OCI-LY7 (cell line): ENCODE measurements at places on chromosomes 6 and 20.

GRCh38 chr6:104540743-104541142, 319.0 kb downstream of the HACE1 start:
- no peak for DNase-seq

GRCh38 chr6:134467620-134468019, 149.7 kb upstream of the SGK1 start:
- DNase-seq, result no peak

GRCh38 chr20:37270576-37271420, 9.2 kb upstream of the GHRH start:
- DNase-seq, result no peak

- DNase-seq, result no peak
Observed at GRCh38 chr6:137623293-137623692, 129.1 kb upstream of the OLIG3 start.

DNA sequence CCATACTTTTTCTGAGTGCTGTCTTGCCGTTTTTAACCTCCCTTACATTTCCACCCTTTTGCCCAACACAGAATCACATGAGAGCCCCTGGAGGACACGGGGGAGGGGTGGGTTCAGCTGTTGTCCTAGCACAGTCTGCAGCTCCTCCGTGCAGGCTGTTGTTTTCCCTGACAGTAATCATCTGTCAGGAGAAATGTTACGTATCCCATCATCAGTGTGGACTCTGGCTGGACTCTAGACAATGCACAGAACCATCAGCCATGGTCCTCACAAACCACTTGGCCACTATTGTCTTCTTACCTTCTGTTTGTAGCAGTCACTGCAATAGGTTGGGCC, 92.1 kb downstream of the RIN2 start:
- no peak for DNase-seq

GRCh38 chr6:13098006-13098405, 230.3 kb downstream of the TBC1D7 start:
- DNase-seq, result no peak

- no peak for DNase-seq
Observed at GRCh38 chr6:20827798-20828197, 293.5 kb downstream of the CDKAL1 start.

DNA sequence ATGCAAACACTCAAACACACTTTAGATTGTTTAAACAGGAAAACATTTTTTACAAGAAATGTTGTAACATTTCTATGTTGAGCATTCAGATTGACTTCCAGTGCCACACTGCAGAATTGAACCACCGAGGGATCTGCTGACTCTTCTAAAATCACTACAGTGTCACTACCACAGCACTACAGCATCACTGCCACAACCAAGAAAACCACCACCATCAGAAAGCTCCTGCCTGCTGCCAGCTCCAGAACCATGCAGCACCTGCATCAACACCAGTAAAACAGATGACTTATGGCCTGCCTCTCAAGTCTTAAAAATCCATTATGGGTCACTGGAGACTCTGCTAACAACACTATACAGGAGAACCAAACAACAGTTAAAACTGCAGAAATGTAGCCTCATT, 25.4 kb upstream of the BTN3A2 start:
- no peak for DNase-seq

DNA sequence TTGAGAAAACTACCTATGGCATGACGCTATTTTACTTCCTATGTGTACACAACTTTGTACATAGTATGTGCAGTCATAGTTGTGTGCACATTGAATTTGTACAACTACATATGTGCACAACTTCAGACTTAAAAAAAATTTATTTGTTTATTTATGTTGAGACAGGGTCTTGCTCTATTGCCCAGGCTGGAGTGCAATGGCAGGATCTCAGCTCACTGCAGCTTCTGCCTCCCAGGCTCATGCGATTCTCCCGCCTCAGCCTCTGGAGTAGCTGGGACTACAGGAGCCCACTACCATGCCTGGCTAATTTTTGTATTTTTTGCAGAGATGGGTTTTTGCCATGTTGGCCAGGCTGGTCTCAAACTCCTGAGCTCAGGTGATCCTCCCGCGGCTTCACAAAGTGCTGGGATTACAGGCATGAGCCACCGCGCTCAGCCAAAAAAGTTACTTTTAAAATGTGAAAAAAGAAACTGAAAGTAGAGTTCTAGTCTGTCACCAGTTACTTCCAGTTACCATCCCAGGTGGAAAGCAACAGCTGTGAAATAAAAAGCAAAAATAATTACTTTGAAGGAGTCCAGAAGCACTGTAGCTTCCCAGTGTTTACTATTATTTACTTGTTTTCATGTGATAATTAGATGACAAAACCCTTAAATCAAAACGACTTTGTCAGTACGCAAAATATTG, 1.7 kb upstream of the ZKSCAN8 start:
- no peak for DNase-seq

- no peak for DNase-seq
Observed at GRCh38 chr20:38628580-38629470, 27.2 kb downstream of the ARHGAP40 start.

- peak; percentile 10 for DNase-seq
Observed at GRCh38 chr6:152750694-152751093, at the start of gene VIP. TSS of gene VIP (plus strand) at chr6:152750797. CDS start at chr6:152752178, 1,381 bp downstream.

- no peak for DNase-seq
Observed at GRCh38 chr6:166658115-166658791, 31.2 kb upstream of the RPS6KA2 start.

GRCh38 chr6:90062667-90063066, 168.4 kb downstream of the GJA10 start:
- no peak for DNase-seq
